ENCODE measurements at places on chromosomes 5 and 9. TPM values are rescaled to one million over a fixed set of nuclear protein-coding genes. Genes with fewer than 3 reads are reported as not detected.

The SLC6A19 gene
- not detected for total RNA-seq

The NR4A3 gene
- total RNA-seq = 0.15 TPM

The USP20 gene
- total RNA-seq = 18.4 TPM

The PRSS3 gene
- total RNA-seq = 1.6 TPM

The ZNF169 gene
- total RNA-seq = 5.9 TPM

The SLC1A3 gene
- total RNA-seq = 0.87 TPM

The FSTL4 gene
- not detected for total RNA-seq

The ABO gene
- 4.5 TPM for total RNA-seq

The COL27A1 gene
- 48.4 TPM for total RNA-seq

The PROB1 gene
- total RNA-seq = 0.52 TPM

The TSSK1B gene
- total RNA-seq = not detected
